ENCODE measurements at places on chromosomes 2 and 18.

GRCh38 chr2:153360239-153360638, 118.3 kb downstream of the RPRM start:
- DNase-seq = no peak

DNA sequence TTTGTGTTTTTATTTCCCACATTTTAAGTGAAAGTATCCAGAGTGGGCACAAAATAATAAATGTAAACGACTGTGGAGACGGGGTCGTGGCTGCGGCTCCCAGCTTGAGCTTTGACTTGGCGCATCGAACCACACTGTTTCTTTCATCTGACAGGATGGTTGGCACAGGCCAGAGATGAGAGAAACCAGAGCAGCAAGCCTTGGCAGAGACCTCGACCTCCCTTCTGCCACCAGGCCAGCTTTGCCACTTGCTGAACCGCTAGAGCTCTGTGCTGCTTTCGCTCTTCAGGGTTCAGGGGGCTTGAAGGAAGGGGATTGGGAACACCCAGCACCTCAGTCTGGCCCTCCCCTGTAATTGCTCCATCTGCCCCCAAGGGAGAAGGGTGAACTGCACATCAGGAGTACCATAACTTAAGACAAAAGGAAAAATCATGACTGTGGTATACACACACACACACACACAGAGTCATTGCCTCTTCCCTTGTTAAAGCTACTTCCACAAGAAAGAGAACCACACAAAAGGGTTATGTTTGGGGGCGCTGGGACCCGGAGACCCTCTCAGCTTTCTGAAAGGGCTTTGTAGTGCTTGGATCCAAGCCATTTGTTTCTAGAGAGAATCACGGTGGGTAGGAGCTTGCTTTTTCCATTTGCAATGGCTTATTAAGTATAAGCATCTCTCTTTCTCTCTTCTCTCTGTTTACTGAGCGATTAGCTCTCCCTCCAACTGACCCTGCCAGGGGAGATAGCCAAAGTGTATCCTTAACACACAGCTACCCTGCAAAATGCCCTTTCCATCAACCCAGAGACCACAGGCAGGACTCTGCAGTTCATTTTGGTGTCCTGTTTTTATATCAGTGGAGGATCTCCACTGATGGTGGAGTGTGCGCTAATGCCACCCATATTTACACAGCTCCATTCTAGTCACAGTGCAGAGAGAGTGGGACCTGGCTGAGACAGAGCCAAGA, 23.0 kb downstream of the POU3F3 start:
- no peak for DNase-seq

GRCh38 chr2:128782411-128783192, 463.9 kb upstream of the HS6ST1 start:
- no peak for DNase-seq

DNA sequence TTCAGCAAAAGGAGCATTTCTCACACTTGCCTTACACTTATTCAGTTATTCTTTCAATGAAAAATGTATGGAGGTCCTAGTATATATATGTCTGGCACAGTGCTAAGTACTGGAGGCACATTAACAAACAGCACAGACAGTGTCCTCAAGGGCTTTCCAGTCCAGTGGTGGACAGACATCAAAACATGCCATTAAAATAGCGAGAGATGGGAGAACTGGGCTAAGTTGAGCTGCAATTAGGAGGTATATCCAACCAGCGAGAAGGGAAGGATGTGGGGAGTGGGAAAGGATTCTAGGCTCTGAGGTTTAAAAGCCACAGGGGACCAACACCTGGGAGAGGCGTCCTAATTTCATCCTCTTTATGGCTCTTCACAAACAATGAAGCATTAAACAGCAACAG, 127.5 kb upstream of the TTC39C start:
- DNase-seq = no peak

GRCh38 chr18:24766376-24766775, 305.9 kb downstream of the HRH4 start:
- DNase-seq = no peak

- DNase-seq = no peak
These were observed 108.8 kb upstream of the HAAO start for GRCh38 chr2:42901076-42901640.

DNA sequence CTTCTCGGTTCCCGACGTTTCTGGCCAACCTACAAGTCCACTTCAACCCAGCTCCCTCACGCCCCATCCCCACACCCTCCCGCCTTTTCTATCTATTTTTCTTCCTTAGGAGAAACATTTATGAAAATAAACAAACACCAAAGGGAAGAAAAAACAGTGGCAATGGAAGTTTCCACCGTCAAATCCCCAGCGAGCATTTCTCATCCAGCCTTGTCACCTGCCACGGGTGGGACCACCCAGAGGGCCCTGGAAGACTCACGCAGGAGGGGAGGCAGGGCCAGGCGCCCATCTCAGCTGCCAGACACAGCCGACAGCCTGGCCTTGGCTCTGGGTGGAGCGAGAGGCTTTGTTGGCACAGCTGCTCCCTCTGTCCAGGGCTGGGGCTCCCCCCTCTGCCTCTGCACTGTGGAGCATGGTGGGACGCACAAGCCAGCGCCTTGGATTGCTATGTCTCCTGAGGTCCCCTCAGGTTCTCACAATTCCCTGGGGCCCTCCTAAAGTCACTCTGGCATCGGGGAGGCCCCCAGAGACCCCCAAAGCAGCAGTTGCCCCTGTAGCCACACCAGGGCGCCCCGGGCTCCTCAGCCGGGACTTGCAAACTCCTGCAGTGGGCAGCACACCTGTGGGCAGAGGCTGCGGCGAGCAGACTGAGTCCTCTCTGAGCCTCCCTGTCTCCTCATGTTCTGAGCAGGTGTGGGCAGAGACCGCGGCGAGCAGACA, 395.7 kb upstream of the SALL3 start:
- DNase-seq = no peak

DNA sequence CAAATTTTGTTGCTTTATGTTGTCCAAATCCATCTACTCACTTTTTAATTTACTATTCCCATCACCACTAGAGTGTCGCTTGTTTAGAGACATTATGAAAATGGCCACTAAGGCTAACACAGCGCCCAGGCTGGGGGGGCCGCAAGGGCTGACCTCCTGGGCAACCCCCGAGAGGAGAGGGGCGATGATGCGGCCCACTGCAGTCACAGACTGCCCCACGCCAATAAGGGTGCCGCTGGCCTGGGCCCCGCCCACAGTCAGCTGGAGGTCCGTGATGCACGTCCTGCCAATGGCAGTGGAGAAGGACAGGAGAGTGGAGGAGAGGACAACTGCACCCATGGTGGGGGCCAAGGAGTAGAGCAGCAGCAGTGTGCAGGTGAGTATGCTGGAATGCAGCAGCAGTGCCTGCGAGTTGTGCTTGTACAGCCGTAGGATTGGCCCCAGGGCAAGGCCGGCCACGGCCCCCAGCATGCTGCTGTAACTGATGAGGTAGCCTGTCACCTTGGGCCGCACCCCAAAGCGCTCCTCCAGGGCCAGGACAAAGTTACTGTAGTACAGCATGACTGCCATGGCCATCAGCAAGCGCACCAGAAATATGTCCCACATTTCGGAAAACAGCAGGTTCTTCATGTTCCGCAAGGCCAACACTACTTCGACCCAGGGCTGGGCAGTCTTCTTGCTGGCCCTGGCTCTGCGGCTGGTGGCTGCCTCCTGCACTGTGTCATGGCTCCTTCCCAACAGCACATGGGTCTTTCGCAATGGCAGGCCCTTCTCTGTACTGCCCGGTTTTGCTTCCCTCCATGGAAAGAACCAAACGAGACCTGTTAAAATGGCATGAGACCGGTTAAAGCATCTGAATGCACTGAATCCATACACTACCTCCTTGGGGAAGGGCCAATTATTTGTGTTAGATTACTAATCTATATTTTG, 43.2 kb upstream of the TMEM182 start:
- DNase-seq = no peak

- no peak for DNase-seq
These were observed 49.6 kb downstream of the SPIRE1 start for GRCh38 chr18:12608301-12608700.

DNA sequence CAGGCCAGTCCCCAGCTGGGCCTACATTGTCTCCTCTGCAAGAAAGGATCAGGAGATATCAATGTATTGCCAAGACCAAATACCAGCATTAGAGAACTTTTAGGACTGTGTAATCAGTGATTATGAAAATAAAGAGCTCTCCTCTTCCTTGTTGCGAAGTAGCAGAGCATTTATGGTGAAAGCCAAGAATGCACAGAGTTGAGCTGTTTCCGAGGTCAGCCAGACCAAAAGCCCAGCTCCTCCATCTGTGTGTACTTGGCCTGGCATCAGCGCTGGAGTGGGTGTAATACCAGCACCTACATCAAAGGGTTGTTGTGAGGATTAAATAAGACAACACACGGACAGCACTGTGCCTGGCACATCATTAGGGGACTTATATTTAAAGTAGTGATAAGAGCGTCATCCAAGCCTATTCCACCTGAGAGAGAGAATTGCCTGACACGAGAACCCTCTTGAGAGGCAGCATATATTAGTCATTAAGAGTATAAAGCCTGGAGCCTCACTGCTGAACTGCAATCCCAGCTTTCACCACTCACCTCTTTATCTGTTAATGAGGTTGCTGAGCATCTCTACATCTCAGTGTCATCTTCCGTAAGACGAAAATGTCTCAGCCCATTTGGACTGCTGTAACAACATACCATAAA, 7.4 kb upstream of the SLC16A14 start:
- no peak for DNase-seq

DNA sequence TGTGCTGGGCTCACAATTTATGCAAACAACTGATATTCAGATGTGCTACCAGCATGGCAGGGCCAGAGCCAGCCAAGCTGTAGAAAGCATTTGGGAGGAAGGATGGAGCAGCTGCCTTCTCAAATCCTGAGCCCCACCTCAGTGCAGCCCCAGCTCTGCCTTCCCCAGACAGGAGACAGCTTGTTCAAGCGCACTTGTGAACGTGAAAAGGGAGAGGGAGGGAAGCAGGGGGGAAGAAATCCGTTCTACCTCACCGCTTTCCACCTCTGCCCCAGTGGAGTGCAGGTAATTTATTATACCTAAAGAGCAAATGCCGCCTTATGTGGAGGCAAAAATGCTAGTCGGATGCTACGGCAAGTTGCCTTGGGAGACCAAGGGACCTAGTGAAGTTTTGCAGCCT, 66.0 kb upstream of the SLC14A2 start:
- no peak for DNase-seq

DNA sequence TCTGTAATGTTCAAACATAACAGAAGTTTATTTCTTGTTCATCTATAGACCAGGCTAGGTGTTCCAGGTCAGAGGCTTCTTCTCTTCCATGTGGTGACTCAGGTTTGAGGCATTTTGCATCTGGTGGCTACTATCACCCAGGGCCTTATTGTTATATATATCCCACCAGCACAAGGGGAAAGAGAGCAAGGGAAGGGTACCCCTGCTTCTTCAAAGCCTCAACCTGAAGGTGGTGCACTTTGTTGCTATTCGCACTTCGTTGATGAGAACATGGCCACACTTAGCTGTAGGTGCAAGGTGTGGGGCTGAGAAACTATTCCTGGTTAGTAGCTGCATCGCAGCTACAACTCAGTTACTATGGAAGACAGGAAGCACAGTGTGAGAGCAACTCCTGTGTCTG, 27.4 kb upstream of the SLC3A1 start:
- DNase-seq = no peak

DNA sequence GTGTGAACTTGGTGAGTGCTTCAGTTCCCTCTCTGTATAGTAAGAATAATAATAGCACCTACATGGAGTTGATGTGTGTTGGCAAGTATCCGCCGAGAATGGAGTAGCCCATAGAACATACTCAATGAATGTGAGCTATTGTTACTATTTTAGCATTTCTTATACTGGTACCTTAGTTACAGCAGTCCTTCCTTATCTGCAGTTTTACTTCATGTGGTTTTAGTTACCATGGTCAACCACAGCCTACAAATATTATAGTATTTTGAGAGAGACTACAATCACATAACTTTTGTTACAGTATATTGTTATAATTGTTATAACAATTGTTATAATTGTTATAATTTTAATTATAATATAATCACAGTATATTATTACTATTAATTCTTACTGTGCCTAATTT, 152.5 kb upstream of the RASGRP3 start:
- DNase-seq = no peak

GRCh38 chr2:104430359-104430740, 423.6 kb upstream of the POU3F3 start:
- no peak for DNase-seq

GRCh38 chr2:136357007-136357380, 239.0 kb upstream of the CXCR4 start:
- no peak for DNase-seq

DNA sequence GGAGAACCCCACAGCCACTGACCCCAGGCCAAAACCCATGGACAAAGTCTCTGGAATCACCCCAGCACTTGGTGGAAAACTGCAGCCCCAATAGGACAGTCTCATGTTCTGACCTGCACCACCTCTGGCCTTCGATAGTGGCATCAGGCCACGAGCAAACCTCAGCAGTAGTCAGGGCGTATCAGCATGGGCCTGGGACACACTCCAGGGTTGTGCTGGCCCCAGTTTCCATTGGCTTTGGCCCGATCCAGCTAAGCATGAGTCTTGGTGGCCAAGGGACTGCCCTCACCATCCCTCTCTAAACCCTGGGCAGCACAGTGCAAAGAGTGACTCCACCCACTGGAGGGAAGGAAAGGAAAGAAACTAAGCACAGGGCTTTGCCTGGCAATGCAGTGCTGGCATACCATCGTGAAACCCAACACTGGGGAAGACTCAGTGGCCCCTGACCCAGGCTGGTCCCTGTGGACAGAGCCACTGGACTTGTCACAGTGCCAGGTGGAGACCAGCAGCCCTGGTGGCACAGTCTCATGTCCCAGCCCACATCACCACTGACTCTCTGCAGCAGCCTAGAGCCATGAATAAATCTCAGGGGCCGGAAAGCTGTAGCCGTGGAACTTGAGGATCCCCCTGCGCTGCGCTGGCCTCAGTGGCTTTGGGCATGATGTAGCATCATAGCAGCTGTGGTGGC, 46.3 kb downstream of the ZNF519 start:
- no peak for DNase-seq

DNA sequence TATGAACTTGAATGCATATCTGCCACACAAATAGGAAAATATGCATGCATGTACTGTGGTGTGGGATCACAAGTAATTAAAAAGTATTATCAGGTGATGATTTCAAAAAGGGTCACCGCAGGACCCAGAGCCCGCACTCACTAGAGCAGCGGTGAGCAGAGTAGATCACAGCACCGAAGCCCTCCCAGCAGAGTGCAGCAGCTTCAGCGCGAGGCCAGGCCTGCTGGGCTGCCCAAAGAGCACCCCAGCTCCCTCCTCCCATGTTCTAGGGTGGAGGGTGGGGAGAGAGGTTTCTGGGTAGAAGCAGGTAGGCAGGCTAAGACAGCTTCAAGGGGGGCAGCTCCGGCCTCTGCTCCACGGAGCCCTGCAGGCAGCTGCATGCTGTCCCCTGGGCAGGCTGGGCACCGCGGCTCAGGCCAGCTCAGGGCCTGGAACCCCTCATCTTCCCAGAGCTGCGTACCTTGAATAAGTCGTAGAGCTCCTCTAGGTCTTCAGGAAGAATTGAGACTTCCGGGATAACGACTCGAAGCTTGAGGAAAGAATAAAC, 24.9 kb downstream of the RPL31 start:
- DNase-seq = no peak

DNA sequence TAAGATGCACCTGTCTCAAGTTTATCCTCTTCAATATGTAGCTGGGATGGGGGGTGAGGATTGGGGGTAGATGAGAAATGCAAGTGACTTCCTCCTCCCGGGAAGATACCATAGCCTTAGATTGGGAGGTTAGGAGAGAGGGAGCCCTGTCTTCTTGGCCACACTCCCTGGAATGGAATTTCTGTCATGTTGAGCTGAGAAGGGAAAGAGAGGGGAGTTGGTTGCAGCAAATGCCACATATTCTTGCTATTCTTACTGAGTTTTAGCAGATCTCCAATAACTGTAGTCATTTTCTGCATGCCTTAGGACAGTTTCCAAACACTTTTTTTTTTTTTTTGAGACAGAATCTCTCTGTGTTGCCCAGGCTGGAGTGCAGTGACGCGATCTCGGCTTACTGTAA, 35.9 kb downstream of the TAF4B start:
- no peak for DNase-seq
